ENCODE measurements at places on chromosomes 5 and 9. TPM values are rescaled to one million over a fixed set of nuclear protein-coding genes. Genes with fewer than 3 reads are reported as not detected.

GRCh38 chr9:123234853-123235252, 33.5 kb downstream of the STRBP start:
- DNase-seq = no peak

- DNase-seq = no peak
Observed at GRCh38 chr5:9599391-9599790, 30.8 kb downstream of the TAS2R1 start.

GRCh38 chr5:179497636-179498340, 52.6 kb upstream of the RUFY1 start:
- peak; percentile 80 for DNase-seq

DNA sequence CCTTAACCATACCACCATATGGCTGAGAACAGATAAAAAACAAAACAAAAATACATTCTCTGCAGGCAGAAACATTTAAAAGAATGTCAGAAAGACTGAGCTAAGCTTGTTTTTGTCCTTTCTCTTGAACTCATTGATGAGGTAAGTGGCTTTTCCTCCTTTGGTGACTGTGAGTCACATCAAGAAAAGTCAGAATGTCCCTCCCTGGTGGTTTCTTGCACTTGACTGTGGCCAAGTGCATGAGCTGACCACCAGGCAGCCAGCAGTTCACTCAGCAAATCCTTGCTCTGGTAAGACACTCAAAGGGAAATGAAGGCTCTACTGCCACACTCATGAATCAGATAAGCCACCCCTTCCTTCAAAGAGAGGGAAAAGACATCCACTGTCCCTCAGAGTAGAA, 970.9 kb downstream of the TAF11L14 start:
- no peak for DNase-seq

GRCh38 chr9:68730570-68731235, 25.7 kb downstream of the PIP5K1B start:
- DNase-seq = no peak

- DNase-seq = peak; percentile 78
Observed at GRCh38 chr9:112074250-112075008, 100.7 kb downstream of the SUSD1 start.

GRCh38 chr9:82410306-82410705, 421.7 kb downstream of the SPATA31D1 start:
- DNase-seq = no peak

DNA sequence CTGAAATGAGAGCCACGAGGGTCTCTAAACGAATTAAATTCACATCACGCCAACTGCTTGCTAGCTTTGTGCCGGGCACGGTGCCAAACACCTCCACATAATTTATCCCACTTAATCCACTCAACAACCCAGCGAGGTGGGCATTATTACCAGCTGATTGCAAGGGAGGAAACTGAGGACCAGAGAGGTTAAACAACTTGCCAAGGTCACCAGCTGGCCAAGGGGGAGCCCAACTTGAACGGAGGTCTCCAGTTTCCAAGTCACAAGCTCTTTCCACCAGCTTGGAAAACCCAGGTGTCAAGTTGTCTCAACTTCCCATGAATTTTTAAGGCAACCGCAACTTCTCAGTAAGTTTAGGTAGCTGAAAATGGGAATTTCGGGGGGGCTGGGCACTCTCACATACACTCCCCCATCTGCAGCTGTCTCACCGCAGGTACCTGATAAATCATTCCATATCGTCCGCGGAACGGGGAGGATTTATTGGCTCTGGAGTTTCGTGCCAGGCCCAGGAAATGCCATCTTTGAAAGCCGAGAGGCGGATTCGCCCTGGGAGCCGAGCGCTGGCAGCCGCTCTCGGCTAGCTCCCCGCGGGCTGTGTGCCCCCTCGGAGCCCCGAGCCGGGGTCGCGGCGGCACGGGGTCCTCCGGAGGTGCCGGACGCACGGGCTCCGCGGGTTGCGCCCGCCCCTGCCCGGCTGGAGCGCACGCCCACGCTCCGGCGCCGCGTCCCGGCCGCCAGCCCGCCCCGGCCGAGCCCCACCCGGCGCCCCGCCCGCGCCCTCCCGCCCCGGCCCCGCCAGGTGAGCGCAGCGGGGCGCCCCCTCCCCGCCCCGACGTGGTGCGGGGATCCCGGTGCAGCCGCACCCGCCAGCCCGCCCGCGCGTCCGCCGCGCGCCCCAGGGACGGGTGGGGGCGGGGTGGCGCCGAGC, 617 bp downstream of the PTPN3 start:
- DNase-seq = no peak

DNA sequence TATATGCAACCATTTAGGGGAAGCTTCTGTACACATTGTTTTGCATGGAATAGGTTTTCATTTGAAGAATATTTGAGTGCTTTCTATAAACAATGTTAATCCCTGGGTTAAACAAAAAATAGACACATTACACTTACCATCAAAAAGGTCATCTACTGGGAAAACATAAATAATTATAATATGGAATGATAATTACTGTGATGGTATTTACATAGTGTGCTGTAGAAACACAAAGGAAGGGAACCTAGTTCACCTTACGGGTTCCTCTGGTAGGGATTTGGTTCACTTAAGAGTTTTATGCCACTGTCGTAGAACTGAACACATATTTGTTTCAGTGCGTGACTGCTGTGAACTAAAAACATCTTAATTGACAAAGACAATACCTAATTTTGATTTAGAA, 44.9 kb downstream of the SLC44A1 start:
- no peak for DNase-seq

- DNase-seq = no peak
Observed at GRCh38 chr5:174688441-174689354, 35.7 kb upstream of the MSX2 start.

SPATA31A6 gene
- not detected for polyA plus RNA-seq

GABRG2 gene
- 7.6 TPM for polyA plus RNA-seq

All from brain (organoid and tissue), 16 donors.